NCI-H1092 (cell line): ENCODE measurements at places on chromosomes 2 and 18.

GRCh38 chr2:96832408-96832753, 11.4 kb downstream of the ANKRD23 start:
- no peak for DNase-seq

DNA sequence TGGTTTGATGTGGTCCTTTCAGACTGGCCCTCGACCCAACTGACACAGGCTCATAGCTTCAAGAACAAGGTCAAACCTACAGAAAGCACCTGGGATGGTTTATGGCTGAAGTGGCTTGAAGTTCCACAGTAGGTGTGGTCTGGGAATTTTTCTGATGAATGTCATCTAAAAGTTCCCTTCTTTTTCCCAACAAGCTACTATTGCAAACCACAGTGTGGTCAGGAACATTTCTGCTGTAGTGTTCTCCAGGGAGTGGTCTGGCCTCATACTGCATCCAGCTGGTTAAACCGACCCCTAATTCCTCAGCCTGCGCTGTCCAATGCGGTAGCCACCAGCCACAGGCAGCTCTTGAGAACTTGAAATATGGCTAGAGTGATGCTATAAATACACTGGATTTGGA, 92.7 kb downstream of the FAM124B start:
- DNase-seq, result no peak

GRCh38 chr2:152566728-152567069, 150.6 kb downstream of the PRPF40A start:
- no peak for DNase-seq

DNA sequence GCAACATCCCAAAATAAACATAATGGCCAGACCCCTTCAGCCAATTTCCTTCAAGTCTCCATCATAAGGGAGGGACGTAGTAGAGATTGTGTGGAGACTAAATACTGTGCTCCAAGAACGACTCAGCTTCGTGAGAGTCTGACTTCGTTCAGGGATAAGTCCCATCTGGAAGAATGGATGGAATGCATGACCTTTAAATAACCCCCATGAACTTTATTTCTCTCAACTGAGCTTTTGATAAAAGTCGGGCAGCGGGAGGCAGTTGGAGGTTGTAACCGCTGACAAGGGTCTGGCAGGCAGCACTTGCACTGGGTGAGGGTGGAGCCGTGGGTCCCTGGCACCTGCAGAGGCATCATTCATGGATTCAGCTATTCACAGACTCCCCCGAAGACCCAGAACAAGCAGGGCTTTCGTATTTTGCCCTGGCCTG, 115.9 kb downstream of the ZFP36L2 start:
- no peak for DNase-seq

GRCh38 chr2:224893848-224894247, 148.4 kb downstream of the DOCK10 start:
- no peak for DNase-seq

- DNase-seq, result no peak
These were observed 32.2 kb downstream of the SPATS2L start for GRCh38 chr2:200338692-200339091.

GRCh38 chr2:55073000-55073983, 23.0 kb upstream of the RTN4 start:
- no peak for DNase-seq

DNA sequence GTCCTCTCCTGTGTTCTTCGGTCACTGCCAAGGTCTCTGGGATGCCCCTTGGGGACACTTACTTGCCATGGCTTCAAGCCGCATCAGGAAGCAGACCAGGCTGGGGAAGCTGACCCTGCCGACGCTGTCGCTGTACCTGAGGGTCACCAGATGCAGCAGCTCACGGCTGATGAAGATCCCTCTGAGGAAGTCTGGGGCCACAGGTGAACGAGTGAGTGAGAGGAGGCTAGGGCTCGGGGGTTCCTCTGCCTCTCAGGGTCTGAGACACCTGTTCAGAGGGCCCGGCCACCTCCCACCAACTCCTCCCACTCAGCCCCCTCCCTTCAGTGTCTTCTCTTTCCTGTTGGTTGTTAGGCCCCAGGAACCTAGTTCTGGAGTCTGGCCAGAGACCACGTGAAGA, 74.9 kb downstream of the CAPN13 start:
- DNase-seq, result no peak

DNA sequence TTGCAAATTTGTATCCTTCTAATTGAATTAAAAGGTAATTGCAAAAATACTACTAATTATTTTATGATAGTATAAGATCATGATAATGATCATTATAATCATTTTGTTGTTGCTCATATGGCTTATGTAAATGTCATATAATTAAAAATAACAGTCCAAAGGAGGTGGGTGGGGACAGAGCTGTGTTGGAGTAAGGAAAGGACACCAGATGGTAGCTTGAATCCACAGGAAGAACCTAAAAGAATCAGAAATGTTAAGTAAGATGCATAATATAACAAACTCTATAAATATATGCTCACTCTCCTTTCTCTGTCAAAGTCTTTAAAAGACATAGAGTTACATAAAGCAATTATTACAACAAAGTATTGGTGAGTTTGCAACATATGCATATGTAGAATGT, 650.7 kb upstream of the HS6ST1 start:
- DNase-seq, result no peak

- DNase-seq, result no peak
These were observed 18.6 kb downstream of the NPC1 start for GRCh38 chr18:23567671-23568070.

GRCh38 chr2:49715597-49715996, 561.3 kb upstream of the FSHR start:
- no peak for DNase-seq

DNA sequence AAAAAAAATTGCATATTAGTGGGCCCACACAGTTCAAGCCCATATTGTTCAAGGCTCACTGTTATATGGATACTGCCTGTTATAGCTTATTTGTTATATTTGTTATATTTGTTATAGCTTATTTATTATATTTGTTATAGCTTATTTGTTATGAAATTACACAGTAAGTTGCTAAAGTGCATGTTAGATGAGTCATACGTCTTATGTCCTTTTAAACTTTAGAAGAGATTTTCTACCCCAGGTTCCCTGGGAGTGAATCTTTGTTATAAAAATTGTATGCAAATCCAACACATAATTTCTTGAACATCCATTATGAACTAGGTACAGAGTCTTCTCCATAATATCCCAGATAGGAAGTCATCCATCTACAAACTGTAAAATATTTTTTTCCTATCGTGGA, 22.1 kb downstream of the HTR2B start:
- no peak for DNase-seq

GRCh38 chr18:68676913-68677312, 38.0 kb downstream of the TMX3 start:
- no peak for DNase-seq

DNA sequence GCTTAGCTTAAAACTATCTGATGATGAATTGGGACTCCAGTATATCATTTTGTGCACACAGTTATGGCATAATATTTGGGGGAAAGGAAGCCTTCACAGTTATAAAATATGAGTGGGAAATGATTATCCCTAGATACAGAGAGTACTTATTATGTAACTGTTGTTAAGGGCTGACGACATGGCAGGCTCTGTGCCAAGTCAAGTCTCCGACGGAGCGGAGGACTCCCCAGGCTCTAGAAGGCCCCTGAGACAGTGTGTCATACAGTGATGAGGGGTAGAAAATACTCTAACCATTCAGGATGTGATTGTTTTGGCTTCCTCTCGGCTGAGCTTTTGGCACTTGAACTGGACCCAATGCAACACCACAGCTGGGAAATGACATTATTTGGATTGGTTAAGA, 211.8 kb downstream of the SLC8A1 start:
- DNase-seq, result peak; percentile 80

DNA sequence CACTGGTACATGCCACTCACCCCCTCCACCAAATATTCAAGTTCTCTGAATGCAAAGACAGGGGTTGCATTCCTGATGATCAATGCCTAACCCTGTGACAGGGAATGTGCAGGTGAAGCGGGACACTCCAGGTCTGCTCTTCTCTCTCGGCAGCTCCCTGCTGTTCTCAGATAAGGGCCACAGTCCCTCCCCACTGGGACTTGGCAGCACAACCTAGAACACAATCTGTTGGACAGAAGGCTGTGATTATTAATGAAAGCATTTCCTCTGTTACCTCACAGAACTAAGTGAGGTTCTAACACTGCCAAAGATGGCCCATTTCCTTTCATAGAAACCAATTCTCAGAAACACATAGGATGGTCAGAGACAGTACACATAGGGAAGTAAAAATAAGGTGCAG, 42.7 kb downstream of the VSNL1 start:
- DNase-seq, result no peak

DNA sequence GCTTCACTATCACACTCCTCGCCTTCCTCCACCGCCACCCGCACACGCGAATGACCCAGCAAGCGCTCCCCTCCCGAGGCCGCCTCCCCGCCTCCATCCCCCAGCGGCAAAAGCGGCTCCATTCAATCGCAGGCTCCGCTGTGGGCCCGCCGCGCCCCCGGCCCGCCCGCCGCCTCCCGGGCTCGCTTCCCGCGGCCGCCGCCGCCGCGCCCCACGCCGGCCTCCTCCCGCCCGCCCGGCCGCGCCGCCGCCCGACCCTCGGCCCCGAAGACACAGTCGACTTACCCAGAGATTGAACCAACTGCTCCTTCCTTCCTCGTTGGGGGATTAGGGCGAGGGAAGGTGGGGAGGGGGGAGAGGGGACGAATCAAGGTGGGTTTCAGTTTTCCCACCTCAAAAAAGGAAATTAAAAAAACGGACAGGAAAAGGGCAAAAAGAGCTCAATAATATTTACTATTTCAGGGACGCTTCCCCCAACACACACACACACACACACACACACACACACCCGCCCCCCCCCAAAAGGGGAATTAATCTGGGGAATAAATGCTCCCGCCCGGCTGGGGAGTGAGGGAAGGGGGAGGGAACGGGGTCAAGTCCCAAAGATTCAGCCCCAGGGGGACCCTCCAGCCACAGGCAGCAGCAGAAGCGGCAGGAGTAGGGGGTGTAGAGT, 743 bp downstream of the XPO1 start:
- DNase-seq, result no peak

DNA sequence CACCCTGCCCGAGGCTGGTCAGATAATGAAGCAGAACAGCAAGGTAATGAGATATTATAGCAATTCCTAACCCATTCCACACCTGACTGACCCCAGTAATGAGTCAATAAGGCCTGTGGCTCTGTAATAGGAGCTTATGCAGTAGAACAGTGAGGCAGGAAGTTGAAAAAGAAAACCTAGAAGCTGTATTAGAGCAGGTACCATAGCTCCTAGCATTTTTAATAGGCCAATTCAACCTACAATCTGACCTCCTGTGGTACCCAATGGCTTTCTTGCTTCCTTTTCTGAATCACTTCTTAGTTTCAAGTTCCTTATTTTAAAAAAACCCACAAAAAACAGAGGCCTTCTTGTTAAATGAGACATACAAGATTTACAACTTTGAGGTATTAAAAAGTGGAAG, 43.6 kb upstream of the MAP2 start:
- no peak for DNase-seq

- DNase-seq, result no peak
These were observed 92.1 kb downstream of the SH3BP4 start for GRCh38 chr2:235043762-235044500.

- no peak for DNase-seq
These were observed 30.8 kb upstream of the LRP2 start for GRCh38 chr2:169393068-169393590.

DNA sequence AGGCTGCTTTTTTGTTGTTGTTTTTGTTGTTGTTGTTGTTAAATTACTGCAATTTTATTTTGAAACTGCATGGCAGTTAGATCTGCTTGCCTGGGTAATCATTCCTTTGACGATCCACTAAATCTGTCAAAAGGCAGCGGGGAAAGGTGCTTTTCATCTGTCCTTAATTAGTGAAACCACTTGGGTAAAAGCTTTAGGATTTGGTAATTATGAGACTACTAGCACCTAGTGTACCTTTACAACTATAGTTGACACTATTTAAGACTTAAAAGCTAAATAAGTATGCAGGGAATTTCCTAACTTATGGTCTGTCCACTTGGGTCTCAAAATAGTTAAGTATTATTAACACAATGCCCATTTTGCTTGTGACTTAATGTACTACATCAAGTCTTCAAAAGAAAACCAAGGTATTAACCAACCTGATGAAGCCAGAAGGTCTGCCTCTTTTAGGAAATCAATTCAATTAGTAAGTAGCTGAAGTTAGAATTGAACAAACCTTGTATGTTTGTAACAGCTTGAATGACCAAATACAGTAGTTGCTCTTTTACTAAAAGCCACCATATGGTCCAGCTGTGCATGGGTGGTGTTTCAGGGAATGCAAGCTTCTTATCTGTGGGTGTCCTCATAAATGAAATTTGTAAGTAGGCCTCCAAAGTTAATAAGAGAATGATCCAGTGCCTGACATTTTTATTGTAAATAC, 44.8 kb downstream of the NAB1 start:
- no peak for DNase-seq

DNA sequence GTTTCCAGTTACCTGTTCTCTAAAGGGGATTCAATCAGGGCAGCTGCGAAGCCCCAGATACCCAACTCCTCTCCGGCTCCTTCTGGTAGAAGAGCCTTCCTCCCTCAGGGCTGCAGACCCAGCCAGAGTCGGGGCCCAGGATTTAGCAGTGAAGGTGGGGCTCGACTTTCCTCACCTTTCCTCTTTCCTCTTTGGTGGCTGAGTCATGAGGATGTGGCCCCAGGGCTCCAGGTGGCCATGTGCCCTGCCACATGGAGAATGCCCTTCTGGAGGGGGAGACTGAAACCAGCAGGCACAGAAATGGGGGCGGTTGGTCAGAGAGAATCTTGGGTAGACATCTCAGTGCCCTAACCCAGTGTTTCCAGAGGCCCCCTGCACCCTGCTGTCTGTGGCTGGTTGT, 402.6 kb downstream of the NBAS start:
- no peak for DNase-seq

- peak; percentile 75 for DNase-seq
These were observed 46.8 kb downstream of the MYO3B start for GRCh38 chr2:170224692-170225294.

DNA sequence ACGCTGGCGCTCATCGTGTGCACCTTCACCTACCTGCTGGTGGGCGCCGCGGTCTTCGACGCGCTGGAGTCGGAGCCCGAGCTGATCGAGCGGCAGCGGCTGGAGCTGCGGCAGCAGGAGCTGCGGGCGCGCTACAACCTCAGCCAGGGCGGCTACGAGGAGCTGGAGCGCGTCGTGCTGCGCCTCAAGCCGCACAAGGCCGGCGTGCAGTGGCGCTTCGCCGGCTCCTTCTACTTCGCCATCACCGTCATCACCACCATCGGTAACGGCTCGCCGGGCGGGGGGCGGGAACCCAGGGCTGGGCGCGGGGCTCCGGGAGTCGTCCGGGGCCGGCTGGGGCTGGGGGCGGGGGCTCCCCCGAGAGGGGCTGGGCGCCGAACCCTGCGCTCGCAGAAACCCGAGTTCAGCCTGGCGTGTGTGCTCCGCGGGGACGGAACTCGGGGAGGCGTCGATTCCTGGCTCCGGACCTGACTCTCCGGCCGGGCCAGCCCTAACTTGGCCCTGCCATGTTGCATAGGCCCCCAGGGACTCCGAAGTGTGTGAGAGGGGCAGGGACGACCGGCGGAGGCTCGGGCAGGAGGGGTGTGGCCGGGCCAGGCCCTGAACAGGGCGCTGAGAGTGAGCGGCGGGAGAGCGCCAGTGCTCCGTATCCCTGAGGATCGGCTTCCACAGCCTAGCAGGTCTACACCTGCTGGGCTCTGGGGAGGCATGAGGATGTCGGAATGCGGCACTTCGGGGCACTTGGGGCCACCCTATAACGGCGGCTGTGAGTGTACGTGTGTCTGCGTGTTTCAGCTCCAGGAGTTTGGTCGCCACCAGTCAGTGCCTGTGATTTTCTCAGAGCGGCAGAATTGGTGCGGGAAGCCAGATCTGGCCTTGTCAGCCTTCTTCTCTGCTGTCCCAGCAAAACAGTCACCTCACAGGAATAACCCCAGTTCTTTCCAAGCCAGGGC, 651 bp downstream of the KCNK3 start:
- peak; percentile 26 for DNase-seq

- DNase-seq, result no peak
These were observed 98.0 kb downstream of the TMEM185B start for GRCh38 chr2:120125195-120125594.
